CD4-positive, alpha-beta T cell treated with Interferon alpha-2 for 1 hour (primary cell): ENCODE measurements at places on chromosomes 12 and 14.
A peak's percentile ranks its signal among the peaks of the same experiment; 100 is the strongest.

- DNase-seq: no peak
These were observed 214.4 kb downstream of the BCL11B start for GRCh38 chr14:99057576-99058083.

DNA sequence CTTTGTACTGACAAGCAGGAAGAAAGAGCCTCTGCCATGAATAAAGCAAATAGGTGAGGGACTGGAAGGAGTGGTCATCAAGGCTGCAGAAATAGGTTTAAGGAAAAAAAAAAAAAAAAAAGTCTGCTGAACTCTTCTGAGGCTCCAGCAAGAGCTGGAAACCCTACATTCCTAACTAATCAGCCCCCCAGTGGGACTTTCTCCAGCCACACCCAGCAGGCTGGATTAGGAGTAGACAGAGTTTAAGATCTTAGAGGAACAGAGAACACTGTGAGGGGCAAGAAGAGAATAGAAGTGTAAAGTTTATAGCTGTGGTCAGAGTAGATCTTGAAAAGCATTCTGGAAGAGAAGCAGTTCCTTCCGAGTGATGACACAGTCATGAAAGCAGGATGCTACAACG lies 66.4 kb downstream of the ATXN2 start:
- no peak for DNase-seq

GRCh38 chr12:49129332-49130150 lies 1.7 kb downstream of the TUBA1B start:
- DNase-seq: no peak

DNA sequence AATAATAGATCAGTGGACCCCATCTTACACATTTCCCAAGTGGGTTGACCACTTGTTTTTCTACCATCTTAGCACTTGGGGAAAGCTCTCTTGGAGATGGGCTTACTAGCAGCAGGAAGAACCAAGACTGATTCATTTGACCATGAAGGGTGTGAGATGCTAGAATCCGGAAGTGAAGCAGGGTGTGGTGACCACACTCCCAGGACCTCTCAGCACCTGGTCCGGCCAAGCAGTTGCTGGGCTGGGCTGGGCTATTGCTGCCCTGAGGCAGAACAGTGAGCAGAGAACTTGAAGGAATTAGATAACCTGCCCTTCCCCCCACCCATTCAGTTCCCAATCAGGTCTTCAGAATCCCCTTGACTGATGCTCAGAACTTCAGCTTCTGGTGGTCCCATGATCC lies 24.4 kb downstream of the ADCY6 start:
- DNase-seq: no peak

- no peak for DNase-seq
These were observed 420.3 kb downstream of the CCDC91 start for GRCh38 chr12:28610401-28611114.

- peak; percentile 26 for DNase-seq
These were observed 45.9 kb downstream of the IFNG start for GRCh38 chr12:68113644-68114043.

DNA sequence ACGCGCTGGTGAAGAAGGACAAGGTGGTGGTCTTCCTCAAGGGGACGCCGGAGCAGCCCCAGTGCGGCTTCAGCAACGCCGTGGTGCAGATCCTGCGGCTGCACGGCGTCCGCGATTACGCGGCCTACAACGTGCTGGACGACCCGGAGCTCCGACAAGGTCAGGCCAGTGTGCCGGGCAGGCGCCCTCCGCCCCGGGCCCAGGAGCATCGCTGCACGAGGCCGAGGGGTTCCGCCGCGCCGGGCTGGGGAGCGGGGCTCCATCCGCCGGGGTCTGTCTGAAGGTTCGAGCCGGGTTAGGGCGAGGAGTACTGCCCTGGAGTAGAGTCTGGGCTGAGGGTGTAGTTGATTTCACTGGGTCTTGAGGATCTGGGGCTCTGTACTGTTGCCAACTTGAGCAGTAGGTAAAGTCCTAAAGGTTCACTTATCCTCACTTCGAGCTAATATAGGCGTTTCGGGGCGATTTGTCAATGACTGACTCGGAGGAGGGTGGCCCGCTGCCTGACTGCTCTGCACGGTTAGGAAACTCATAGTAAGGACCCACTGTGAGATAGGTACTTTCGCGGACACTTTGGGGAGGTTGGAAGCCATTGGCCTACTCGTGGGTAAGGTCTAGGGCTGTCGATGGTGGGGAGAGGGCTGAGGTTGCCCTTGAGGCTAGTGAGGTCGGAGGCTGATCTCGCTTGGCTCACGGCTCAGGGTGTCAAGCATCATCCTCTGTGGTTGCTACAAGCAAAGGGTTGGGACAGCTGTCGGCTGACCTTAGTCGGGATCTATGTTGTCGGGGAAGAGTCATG lies 574 bp downstream of the GLRX5 start:
- no peak for DNase-seq

DNA sequence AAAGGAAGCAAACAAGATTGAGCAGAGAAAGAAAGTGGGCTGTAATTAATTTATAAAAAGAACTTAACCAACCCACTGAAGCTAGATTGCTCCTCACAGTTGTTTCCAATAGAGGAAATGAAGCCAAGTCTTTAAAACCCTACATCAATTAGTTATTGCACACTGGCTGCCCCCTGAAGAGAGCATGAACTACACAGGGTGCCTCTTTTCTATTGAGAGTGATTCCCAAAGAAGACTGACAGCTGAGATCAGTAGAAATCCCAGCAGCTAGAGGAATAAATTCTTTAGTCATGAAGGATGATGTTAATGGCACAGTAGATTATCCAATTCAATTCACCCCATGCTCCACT lies 8.6 kb upstream of the USP15 start:
- DNase-seq: no peak

DNA sequence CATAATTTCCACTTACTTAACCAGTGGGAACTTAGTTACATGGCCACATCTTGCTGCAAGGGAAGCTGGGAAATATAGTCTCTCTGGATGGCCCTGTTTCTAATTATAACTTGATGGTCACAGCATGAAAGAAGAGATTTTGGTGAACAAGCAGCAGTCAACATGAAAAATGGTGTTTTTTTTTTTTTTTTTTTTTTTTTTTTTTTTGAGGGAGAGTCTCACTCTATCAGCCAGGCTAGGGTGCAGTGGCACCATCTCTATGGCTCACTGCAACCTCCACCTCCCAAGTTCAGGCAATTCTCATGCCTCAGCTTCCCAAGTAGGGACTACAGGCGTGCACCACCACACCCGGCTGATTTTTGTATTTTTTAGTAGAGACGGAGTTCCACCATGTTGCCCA lies 10.8 kb downstream of the SRGAP1 start:
- no peak for DNase-seq

DNA sequence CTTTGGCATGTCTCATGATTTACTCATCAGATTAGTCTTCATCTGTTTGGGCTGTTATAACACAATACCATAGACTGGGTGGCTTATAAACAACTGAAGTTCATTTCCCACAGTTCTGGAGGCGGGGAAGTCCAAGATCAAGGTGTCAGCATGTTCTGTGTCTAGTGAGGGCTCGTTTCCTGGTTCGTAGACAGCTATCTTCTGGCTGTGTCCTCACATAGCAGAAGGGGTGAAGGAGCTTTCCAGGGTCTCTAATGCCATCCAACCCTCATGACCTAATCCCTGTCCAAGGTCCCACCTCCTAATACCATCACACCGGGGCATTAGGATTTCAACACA lies 30.8 kb upstream of the NRDE2 start:
- no peak for DNase-seq

DNA sequence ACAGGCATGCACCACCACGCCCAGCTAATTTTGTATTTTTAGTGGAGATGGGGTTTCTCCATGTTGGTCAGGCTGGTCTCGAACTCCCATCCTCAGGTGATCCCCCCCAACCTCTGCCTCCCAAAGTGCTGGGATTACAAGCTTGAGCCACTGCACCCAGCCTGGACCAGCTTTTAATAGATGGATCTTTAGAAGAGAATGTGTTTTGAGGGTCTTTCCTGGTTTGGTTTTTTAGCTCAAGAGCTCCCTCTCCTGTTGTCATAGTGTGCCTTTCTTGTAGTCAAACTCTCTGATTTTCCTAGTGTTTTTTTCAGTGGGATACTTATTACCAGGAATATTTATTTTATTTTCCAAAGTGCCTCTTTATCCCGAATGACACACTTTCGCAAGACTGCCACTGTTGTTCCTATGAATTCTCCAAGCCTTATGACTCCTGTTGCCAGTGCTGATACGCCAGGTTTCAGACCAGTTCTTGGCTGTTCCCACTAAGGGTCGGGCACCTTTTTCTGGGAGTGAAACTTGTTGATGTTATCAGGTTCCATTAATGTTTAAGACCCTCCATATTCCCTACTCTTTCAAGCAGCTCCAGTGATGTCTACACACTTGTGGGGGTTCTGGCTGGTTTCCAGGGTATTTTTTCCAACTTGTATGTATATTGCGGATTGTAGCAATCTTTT lies 31.5 kb upstream of the LIMA1 start:
- DNase-seq: no peak

DNA sequence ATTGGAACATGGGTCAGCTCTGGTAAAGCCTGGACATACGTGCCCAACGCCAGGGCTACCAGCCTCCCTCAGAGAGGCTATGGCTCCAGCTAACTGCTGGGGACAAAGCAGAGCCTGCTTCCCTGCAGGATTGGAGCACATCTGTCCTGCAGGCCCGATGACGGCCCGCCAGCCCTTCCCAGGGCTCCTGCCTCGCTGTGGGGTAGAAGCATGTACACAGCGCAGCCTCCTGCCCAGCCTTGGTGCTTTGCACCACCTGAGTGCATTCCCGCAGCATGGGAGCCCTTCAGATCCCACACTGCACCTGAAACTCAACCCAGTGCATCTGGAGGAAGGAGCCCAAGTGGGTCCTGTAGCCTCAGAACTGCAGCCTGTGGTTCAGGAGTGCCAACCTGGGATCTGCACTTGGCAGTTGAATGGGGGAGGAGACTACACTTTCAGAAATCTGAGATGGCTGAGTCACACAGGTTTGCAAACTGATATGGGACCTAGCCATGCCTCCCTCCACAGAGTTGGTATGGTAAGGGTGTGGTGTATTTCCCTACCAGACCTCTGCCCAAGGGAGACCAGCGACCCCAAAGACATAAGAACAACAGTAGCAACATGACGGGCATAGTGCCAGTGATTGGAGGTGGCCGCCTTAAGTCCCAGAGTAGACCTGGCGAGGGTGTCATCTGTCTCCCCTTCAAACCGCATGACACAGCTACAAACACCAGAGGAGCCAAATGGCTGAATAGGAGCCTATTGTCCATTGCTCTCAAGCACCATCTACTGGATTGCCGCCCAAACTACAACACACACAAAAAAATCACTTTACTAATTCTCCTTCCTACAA lies 273.9 kb upstream of the MIS18BP1 start:
- DNase-seq: no peak
